CD4-positive, alpha-beta T cell treated with Interleukin-21 for 1 hour (primary cell): ENCODE measurements at places on chromosomes 4 and X.

DNA sequence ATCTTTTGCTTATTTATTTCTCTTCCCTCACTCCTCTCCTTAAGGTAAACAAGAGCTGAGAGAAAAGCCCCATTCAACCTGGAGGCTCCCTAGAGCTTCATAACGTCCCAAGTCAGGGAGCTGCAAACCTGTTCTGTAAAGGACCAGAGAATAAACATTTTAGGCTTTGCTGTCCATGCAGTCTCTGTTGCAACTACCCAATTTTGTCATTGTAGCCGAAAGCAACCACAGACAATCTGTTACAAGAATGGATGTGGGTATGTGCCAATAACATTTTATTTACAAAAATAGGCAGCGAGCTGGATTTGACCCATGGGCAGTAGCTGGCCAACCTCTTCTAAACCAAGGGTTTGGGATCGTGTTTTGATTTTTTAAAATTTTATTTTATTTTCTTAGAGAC lies 71.3 kb upstream of the TBL1X start:
- DNase-seq, result no peak

- no peak for DNase-seq
These were observed 2.7 kb downstream of the DOCK11 start for GRCh38 chrX:118498351-118498750.

DNA sequence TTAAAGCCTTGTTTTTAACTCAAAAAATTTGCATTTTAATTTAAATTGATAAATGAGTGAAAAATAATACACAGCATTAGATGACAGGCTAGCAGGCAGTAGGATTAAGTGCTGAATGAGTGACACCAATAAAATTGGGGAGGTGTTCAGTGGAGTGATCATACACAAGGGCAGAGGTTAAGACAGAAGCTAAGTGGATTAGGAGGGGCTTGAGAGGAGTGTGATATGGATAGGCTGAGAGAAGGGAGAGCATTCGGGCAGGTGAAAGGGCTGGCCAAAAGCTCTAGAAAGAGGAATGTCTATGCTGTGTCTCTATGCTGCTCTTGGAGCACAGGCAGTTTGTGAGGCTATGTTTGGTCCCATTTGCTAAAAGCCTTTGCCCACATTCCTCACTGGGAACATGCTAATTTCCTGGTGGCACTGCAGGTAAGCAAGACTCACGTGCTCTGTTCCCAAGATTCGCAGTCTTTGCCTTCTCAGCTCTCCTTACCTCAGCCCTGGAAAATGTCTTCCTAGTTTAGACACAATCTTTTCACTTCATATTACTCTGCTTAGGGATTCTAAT lies 52.8 kb upstream of the CCSER1 start:
- no peak for DNase-seq

GRCh38 chrX:84441143-84441542 lies 61.1 kb downstream of the HDX start:
- DNase-seq, result no peak

DNA sequence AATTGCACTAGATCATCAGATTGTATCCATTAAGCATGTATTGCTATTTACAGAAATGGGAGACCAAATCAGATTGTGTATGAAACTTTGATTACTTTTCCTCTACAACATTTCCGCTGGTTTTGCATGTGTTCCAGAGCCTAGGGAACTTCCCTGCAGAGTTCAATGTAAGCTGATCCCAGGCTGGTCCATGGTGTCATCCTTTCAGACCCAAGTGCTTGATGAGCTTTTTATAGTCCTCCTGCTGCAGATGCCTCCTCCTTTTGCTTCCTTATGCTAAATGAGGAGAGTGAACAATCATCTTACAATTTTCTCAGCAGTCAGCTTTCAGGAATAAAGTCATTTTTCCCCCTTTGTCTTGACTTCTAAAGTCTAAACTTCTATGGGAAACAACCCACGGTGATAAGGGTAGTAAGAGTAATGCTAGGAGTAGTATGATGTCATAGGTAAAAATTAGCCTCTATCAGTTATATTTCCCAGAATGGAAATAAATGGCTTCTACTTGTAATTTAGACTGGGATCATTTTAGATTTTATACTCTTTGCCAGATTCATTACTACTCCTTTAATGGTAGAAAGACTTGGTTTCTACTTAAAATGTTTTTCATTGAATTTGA lies 55.1 kb upstream of the SLC4A4 start:
- DNase-seq, result no peak
